ENCODE measurements at places on chromosomes 5 and 9. TPM values are rescaled to one million over a fixed set of nuclear protein-coding genes. Genes with fewer than 3 reads are reported as not detected.

- no peak for DNase-seq
- no peaks in the 10 kb centered on the region for H3K4me1 ChIP-seq
- H3K27ac ChIP-seq = no peak overlapping the region
- H3K36me3 ChIP-seq = no peaks in the 10 kb centered on the region
- no peak overlapping the region for H3K4me3 ChIP-seq
Measured at GRCh38 chr5:76249621-76250020, 153.5 kb upstream of the IQGAP2 start.

DNA sequence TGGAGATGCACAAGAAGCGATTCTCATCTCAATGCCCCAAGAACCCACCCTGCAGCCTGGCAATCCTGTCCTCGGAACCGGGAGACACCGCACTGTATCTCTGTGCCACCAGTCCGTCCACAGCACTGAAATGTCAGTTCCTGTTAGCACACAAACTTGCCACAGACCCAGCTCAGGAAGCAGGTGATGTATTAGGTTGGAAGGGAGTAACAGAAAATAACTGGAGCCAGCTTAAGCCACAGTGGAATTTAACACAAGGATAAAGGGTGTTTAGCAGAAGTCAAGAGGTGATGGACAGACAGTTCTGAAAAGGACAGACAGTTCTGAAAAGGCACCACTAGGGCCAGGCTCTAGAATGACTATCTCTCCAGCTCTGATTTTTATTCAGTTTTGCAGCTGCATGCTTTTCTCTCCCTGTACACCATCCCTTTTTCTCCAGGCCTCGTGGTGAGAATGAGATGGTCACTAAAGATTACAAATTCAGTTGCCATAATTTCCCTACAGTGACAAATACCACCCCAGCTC, 114.4 kb downstream of the ANKRD18B start:
- H3K36me3 ChIP-seq = no peaks in the 10 kb centered on the region
- H3K27ac ChIP-seq = no peak overlapping the region
- no peak overlapping the region for H3K4me3 ChIP-seq
- no peak for DNase-seq
- H3K27me3 ChIP-seq = no peaks in the 10 kb centered on the region

DNA sequence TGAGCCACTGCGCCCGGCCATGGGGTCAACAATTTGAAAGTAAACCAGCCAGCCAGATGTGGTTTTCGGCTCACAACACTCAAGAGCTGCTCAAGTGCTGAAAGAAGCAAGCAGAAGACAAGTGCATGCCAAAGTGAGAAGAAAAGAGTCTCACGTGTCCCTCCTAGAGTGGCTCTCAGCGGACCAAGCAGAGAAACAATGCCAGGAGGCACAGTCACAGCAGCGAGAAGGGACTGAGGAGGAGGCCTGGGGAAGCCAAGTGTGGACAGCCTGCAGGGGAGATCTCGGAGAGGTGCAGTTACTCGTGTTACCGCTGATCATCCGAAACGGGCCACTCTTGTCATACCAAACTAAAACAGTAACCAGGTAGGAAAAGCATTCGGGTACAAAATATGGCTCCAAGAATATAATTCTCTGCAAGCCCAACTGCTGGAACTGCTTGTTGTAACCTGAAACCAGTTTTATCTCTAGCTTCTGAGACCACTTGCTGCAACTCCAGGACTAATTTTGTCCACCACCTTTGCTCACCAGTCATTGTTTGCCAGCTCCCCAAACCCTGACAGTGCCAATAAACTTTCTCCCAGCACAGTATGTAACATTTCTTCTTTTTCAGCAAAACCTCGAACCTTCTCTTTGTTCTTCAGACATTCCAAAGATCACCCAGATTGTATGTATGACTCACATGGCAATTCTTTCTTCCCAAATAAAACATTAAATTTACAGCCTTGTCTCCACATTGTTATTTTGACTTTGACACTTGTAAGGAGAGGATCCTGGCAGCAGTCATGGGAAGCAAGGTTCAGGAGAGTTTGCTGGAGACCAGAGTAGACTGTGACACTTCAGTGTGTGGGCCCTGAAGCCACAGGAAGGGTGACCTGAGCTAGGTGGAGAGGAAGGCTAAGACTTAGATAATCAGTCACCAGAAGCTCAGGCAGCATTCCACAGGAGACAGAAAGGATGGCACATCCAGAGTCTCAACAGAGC, 6.3 kb downstream of the SLC35D2 start:
- no peak overlapping the region for H3K27ac ChIP-seq
- H3K36me3 ChIP-seq = no peaks in the 10 kb centered on the region
- H3K4me3 ChIP-seq = no peak overlapping the region
- H3K27me3 ChIP-seq = no peaks in the 10 kb centered on the region

DNA sequence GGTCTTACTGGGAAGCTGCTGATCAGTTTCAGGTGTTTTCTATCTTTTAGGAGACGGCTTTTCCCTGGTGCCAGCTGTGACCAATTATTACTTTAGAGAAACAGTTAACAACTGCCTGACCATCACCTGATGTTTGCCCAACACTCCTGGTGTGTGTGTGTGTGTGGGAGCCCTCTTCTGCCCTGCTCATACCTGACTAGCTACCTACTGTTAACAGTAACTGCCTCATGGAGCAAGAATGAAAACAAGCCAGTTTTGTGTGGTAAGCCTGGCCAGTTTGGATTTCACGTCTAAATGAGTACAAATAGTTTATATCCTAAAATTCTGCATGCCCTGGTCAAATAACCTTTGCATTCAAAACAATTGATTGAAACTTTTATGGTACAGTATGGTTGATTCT, 46.1 kb upstream of the RIOK2 start:
- no peak overlapping the region for H3K4me3 ChIP-seq
- H3K4me1 ChIP-seq = no peaks in the 10 kb centered on the region
- H3K27ac ChIP-seq = no peak overlapping the region
- H3K27me3 ChIP-seq = no peaks in the 10 kb centered on the region
- no peaks in the 10 kb centered on the region for H3K36me3 ChIP-seq
- no peak for DNase-seq

SLC1A3 gene
- total RNA-seq = 0.67 TPM

DOCK2 gene
- total RNA-seq = 235 TPM

SHROOM1 gene
- total RNA-seq = 5.4 TPM

MEGF10 gene
- total RNA-seq = not detected

MUSK gene
- not detected for total RNA-seq

FOCAD gene
- 22.3 TPM for total RNA-seq

SYNPO gene
- 0.08 TPM for total RNA-seq
